ENCODE measurements at places on chromosomes 5 and 9. TPM values are rescaled to one million over a fixed set of nuclear protein-coding genes. Genes with fewer than 3 reads are reported as not detected.

GRCh38 chr5:124644138-124644537, 102.3 kb downstream of the ZNF608 start:
- peak; percentile 79 for DNase-seq

- no peak for DNase-seq
Observed at GRCh38 chr9:116070256-116070914, 83.2 kb upstream of the PAPPA start.

DNA sequence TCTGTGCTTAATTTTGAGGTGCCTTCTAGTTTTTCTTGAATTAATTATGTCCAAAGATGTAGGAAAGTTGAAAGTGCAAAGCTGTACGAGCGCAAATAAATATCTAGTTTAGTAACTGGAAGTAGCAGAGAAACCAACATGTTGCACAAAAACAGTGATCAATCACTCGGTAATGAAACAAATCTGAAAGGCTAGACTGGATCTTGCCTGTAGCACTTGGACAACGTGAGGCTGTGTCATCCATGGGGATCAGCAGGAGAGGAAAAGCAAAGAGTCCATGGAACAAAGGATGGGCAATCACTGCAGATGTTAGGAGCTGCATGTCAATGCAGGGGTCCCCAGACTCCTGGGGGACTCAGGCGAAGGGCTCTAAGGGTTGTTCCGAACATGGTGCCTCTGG, 424.2 kb downstream of the IRX1 start:
- no peak for DNase-seq

GRCh38 chr5:173041881-173042762, 14.0 kb upstream of the CREBRF start:
- DNase-seq, result no peak

The PDLIM4 gene
- 56.6 TPM for total RNA-seq

GRCh38 chr9:89160806-89161205, 17.8 kb downstream of the SHC3 start:
- no peak for DNase-seq

DNA sequence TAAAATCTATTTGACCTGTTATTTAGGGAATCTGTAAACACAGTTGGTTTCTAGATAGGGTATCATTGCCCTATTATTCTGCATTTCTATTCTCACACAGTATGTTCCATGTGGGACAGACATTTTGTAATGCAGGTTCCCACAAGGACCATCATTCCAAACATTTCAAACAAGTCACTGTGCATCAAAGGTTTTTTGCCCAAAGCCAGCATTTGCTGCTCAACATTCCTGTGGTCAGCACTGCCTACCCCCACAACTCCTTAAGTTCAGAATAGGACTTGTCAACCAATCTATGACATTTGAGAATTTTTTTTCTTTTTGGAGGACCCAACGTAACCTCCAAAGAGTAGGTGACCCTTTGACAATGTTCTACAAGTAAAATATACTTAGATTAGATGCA, 95.7 kb downstream of the LPAR1 start:
- peak; percentile 88 for DNase-seq

- DNase-seq, result peak; percentile 87
Observed at GRCh38 chr9:96486386-96487028, 36.5 kb downstream of the HABP4 start.

- no peak for DNase-seq
Observed at GRCh38 chr9:133339641-133340040, 3.7 kb upstream of the SURF6 start.

The PCDHB2 gene
- total RNA-seq, result 44.3 TPM

GRCh38 chr5:134459010-134459403, 47.3 kb upstream of the CDKN2AIPNL start:
- no peak for DNase-seq

The ACTBL2 gene
- total RNA-seq, result 11.6 TPM

GRCh38 chr5:34015120-34015822, 7.4 kb upstream of the AMACR start:
- no peak for DNase-seq

GRCh38 chr5:171863935-171864334, 78.3 kb downstream of the SMIM23 start:
- peak; percentile 93 for DNase-seq

GRCh38 chr9:1429297-1429696, 379.1 kb downstream of the DMRT2 start:
- no peak for DNase-seq

- DNase-seq, result peak; percentile 84
Observed at GRCh38 chr5:17343675-17344074, 126.2 kb downstream of the BASP1 start.

The LHFPL2 gene
- 17.0 TPM for total RNA-seq

- no peak for DNase-seq
Observed at GRCh38 chr5:111685969-111686368, 71.0 kb downstream of the NREP start.

DNA sequence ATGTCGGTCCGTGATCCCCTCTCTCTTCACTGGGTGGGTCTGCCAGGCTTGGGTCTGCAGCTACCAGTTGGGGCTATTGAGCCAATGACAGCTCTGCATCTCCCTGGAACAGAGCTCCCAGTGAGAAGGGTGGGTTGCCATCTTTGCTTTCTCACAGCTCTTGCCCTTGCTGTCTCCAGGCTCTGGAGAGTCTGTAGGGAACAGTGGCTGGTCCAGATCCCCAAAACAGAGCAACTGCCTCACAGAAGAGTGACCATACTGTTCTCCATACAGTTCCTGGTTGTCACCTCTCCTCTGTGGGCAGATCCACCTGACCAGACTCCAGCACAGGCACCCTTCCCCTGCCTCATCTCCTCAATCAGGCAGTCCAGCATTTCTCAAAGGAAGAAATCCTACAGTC, 5.2 kb upstream of the IFNA17 start:
- DNase-seq, result no peak

- DNase-seq, result no peak
Observed at GRCh38 chr5:145520335-145520734, 314.8 kb downstream of the PRELID2 start.

The PCDHA11 gene
- 5.8 TPM for total RNA-seq

GRCh38 chr5:106106384-106106783, 1564.4 kb downstream of the EFNA5 start:
- DNase-seq, result no peak

DNA sequence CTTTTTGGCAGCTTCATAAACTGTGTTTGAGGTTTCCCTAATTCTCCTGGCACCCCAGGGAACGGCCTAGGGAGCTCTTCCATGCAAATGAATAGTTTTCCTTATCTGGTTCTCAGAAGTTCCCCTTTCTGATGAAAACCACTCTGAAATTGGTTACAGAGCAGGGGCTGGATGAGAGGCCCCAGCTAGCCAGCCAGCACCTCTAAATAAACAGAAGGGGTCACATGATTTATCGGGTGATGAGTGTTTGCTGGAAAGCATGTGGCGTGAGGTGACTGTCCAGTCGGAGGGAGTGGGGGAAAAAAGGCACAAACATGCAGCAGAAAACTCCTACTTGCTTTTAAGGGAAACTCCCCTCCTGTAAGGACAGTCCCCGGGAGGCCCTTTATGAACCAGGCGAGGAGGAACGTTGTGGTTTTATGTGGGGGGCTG, 261.2 kb upstream of the ANKRD55 start:
- no peak for DNase-seq

- no peak for DNase-seq
Observed at GRCh38 chr5:120507197-120507596, 43.1 kb downstream of the PRR16 start.

GRCh38 chr5:62680121-62680520, 101.5 kb downstream of the LRRC70 start:
- no peak for DNase-seq

DNA sequence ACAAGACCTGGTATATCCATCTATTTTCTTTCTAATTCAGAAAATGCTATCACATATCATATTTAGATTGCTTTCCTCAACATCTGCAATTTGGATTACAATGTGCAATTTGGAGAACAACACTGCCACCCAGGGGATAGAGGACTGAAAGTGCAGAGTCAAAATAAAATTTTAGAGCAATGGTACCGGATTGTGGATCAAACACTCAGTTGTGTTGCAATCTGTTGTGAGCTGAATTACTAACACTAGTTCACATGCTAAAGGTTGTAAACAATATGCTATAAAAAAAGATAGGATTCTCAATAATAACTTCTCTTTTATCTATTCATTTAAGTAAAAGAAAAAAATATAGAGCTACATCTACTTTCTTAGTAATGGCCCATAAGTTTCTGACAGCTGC, 11.9 kb upstream of the SRFBP1 start:
- peak; percentile 12 for DNase-seq

DNA sequence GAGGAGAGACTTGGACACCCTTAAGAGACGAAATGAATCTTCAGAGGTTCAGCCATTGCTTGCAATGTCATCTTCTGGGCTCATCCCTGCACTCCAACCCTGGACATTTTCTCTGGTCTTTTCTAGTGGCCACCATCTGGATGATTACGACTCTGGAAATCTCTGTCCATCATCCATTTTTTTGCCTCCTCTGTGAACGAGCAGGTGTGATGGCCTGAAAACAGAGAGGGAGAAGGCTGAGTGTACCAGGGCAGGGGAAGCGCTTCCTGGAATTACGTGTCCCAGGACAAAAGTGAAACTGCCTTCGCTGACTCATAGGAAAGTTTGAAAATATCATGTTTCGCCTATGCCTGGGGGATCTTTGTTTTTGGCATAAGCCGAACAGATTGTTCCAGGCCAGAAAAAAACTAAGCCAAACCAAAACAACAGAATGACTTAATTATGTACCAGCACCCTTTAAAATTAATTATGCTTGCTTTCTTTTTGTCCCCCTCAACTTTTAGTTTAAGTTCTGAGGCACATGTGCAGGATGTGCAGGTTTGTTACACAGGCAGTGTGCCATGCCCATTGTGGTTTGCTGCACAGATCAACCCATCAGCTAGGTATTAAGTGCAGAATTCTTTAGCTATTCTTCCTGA, 31.9 kb downstream of the ANKRD33B start:
- peak; percentile 86 for DNase-seq

GRCh38 chr5:149762958-149763630, 33.0 kb downstream of the PPARGC1B start:
- DNase-seq, result no peak

DNA sequence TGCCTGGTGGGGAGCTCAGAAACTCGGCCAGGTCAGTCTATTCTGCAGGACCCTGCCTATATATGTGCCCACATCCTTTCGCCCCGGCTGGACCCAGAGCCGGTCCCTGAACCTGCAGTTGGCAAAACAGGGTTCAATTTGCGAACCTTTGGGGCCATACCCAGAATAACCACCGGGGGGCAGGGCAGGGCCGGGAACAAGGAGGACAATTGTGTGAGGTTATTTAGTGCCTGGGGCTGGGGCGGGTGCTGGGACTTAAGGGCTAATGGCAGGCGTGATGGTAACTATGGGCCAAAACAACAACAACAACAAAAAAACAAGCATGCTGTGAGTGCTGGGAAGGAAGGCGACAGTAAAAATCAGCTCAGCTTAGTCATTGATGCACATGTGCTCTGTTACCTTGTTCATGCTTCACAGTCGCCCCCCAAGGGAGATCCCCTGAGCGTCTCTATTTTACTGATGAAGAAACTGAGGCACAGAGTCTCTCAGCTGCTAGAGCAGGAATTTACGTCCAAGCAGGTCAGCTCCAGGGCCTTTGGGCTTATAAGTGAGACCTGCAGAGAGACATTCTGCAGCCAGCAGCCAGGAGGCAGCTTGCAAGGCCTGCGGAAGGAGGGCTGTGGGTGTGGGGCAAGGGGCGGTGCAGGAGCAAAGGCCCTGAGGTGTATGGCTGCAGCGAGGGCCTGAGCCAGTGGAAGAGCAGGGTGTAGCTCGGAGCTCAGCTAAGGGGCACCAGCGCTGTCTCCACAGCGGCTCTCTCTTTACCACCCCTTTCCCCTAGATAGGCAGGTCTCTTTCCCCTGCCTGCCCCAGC, 106.0 kb downstream of the PHF2 start:
- DNase-seq, result no peak

- no peak for DNase-seq
Observed at GRCh38 chr9:136352682-136353081, 10.9 kb downstream of the DNLZ start.

The PSAT1 gene
- 326 TPM for total RNA-seq

GRCh38 chr5:119630752-119631440, 1.5 kb downstream of the FAM170A start:
- DNase-seq, result no peak

- DNase-seq, result peak; percentile 3
Observed at GRCh38 chr5:170181902-170182301, 50.9 kb upstream of the C5orf58 start.

The YTHDC2 gene
- 21.2 TPM for total RNA-seq

DNA sequence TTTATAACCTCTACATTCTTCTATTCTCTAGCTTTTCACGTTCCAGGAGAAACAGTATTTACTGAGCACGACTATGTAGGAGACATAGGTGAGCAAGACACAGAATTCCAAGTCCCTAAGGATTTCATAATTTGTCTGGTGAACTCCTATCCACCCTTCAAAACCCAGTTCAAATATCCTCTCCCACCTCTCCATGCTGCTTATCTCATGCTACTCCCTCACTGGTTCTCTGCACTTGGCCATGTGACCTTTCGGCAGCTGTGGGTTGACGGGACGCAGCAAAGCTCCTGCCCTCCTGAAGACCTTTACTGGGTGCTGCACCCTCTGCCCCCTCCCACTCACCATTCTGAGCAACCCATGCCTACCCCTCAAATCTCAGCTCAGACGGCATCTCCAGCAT, 173.2 kb downstream of the RGS3 start:
- no peak for DNase-seq
